CD8-positive, alpha-beta memory T cell (primary cell): ENCODE measurements at places on chromosomes 3 and 15. TPM values are rescaled to one million over a fixed set of nuclear protein-coding genes. Genes with fewer than 3 reads are reported as not detected.

- DNase-seq, result no peak
Observed at GRCh38 chr3:28218071-28218916, 23.1 kb upstream of the CMC1 start.

The LRRIQ4 gene
- 0.20 TPM for total RNA-seq

The FMN1 gene
- total RNA-seq, result 0.11 TPM

DNA sequence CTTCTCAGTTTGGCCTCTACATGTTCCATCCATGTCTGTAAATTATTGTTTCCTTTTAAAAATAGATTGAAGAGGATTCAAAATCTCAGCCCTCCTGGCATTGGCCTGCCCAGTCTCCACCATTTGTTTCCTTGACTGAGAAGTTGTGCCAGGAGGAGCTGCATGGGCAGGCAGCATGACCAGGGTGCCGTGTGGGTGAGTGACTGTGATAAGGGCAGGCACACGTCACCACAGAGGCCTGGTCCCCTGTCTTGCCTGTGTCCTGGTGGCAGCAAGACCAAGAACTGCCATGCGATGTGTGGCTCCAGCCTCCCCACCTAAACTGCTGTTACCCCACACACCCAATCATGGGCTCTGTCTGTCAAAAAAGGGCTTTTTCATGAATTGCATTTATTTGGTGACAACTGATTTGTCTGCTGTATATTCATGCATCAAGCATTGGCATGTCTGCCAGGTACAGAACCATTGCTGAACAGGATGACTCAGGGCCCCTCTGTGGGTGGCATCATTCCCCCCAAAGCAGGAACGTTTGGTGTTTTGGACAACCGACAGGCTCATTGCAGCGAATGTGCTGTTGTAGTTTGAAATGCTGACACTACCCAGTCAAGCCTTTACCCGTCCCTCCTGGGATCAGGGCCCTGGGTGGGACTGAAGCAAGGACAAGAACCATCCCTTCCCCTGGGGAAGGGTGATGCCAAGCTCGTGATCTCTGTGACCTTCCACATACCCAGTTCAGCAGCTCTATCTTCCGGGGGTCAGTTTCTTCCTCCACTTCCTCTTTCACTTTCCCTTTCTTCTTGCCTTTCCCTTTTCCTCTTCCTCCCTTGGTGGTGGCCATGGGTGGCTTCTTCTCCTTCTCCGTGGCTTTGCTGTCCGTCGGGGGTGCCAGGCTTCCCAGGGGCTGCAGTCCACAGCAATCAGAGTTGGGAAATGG lies 51.6 kb downstream of the TRPM1 start:
- DNase-seq, result no peak

DNA sequence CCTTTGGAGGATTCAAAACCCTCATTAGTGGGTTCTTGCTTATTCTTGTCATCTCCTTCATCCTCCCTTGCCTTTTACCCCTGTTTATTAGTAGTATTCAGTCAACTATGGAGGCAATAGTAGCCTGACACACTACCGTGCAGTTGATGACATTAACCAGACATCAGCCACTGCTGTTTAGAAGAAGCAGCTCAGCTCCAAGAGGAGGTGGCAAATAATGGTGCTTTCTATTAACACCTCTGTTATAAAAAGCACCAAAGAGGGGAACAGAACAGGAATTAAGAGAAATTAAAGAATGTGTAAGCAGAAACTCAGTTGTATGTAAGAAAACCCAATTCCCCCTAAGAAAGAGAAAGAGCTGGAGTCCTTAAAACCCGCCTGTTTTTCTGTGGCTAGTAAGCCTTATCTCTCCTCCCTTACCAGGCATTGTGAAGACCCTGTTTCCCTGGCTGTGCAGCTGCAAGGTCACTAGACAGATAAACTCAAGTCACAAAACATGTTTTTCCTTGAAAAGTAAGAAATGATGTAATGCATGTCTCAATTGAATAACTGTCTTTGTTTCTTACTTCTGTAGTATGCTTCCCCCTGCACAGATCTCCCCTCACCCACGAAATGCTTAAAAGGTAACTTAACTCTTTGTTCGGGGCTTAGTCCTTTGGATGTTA lies 21.2 kb downstream of the CCR4 start:
- DNase-seq, result no peak

The SLC28A1 gene
- not detected for total RNA-seq
